ENCODE measurements at places on chromosomes 2 and 18.

- no peak for DNase-seq
These were observed 154.5 kb upstream of the LRRTM1 start for GRCh38 chr2:80459028-80459427.

- no peak for DNase-seq
These were observed 62.9 kb downstream of the ARHGAP15 start for GRCh38 chr2:143192106-143192505.

DNA sequence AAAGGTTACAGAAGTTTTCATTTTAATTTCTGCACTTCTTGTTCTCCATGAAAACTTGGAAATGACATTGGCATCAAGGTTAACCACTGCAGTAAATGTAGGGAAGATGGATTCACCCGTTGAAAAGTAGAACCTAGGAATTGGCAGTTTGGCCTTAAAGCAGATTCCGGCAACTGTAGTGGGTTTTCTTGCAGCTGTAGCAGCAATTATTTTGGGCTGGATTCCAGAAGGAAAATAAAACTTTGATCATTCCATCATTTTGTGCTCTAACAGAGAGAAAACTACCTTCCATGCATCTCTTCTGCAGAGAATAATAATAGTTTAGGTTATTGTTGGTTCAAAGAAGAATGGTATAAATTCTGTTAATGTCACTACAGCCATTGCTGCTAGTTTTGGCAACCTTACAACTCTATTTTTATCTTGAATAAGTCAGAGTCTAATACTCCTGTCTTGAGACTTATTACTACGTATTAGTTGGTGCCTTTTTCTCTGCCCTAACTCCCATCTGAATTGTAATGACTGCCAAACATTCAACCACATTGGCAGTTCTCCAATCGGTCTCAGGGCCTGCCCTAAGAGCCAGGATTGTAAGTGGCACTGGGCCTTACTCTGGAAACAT, 178.1 kb upstream of the PIEZO2 start:
- DNase-seq: no peak

DNA sequence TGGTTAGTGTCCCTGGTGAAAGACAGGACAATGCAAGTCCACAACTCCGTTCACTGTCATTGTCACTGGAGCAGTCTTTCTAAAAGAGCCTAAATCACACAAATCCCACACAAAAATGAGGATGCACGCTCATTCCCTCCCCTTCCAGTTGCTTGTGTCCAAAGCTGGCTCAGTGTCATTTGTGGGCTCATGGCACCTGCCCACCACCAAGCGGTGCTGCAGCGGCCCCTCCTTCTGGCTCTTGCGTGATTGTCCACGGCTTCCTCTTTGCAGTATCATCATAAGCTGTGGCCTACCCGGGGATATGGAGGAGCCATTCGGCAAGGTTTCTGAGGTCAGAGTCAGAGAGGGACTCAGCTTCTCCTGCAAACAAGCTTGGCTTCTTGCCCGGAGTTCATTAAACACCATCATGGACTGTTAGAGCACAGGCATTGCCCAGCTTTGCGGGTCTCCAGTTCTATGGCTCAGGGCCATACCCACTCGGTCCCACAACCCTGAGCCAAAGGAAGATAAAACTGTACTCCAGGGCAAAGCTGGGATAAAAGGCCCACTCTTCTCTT, 179.4 kb upstream of the AGAP1 start:
- DNase-seq: no peak

- no peak for DNase-seq
These were observed 775 bp downstream of the SPRED2 start for GRCh38 chr2:65431421-65432226.

- no peak for DNase-seq
These were observed 38.5 kb downstream of the AGAP1 start for GRCh38 chr2:235532307-235532706.

GRCh38 chr18:48270929-48271328, 138.3 kb downstream of the ZBTB7C start:
- no peak for DNase-seq

- DNase-seq: no peak
These were observed 83.6 kb downstream of the FARSB start for GRCh38 chr2:222572264-222572721.

All from activated CD8-positive, alpha-beta memory T cell treated with anti-CD3 and anti-CD28 coated beads for 48 hours (primary cell).